ENCODE measurements at places on chromosomes 3 and 15.
A peak's percentile ranks its signal among the peaks of the same experiment; 100 is the strongest.

GRCh38 chr3:11514191-11514821 lies 129.4 kb downstream of the VGLL4 start:
- no peak for DNase-seq

DNA sequence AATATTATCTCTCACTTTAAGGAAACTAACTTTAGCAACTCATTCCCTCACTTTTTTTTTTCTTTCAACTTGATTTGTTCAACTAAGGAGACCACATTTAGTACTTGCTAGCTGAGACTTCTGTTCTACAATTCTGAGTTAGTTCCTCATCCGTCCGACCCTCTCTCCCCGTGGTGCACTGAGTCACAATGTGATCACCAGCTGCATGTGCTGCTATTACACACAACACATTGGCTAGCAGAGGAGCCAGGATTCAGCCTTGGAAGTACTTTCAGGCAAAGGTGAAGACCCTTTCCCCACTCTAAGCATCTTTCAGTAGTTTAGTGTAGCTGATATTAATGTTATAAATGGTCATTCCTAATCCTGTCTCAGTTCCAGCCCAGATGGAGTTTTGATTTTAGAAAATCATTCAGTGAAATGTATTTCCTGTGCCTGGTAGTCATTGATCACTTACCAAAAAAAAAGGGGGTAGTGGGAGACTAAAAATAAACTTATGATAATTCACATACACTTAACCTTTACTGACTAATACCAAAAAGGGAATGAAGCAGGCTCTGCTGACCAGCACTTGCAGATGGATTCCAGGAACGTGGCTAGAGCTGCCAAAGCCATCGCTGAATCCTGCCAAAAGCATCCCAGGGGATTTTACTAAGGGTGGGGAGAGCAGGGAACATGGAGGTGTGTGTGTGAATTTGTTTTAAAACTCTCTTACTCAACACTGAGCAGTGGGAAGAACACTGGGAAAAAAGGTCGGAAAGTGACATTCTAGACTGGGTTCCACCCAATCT lies 424.8 kb downstream of the LPP start:
- DNase-seq: no peak

GRCh38 chr3:46065294-46065705 lies 38.0 kb upstream of the XCR1 start:
- no peak for DNase-seq

DNA sequence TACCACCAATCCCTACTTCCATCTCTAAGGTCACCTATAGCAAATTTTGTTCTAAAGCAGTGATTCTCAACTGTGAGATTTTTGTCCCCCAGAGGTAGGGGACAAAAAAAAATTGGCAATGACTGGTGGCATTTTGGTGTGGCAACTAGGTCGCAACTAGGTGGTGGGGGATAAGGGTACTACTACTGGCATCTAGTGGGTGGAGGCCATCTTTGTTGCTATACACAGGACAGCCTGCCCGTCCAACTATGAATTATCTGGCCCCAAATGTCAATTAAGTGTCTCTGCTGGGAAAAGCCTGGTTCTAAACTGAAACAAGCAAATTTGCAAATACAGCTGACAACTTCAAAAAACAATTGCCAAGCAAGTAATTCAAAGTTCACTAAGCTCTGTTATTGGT lies 1.4 kb downstream of the MTMR10 start:
- DNase-seq: no peak

- no peak for DNase-seq
Measured at GRCh38 chr15:84699538-84700191, 16.3 kb downstream of the SEC11A start.

- no peak for DNase-seq
Measured at GRCh38 chr3:29763115-29763514, 482.2 kb downstream of the RBMS3 start.

- peak; percentile 71 for DNase-seq
Measured at GRCh38 chr15:90001062-90001682, at the start of gene ZNF710. Gene ZNF710, plus strand, starts transcription at chr15:90001324. Its CDS starts 65,814 bp downstream, at chr15:90067138.

DNA sequence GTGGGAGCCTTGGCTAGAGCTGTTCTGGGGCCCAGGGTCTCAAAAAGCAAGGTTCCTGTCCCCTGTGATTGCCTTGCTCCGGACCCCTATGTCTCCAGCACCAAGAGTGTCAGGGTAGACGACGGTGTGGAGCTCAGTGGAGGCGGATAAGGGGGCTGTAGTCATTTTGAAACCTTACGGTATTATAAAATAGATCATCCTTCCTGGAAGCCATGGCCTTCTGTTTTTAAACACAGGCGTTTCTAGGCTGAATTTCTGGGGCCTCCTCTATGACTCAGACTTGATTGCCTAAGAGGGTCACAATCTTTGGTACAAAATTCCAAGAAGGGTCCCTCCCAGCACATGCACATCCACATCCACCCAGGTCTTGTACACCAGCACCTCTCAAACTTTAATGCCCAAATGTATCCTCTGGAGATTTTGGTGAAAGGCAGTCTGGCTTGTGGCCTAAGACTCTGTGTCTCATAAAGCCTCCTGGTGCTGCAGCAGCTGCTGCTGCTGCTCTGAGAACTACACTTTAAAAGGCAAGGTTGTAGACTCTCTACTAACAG lies 70.5 kb upstream of the XCR1 start:
- no peak for DNase-seq

DNA sequence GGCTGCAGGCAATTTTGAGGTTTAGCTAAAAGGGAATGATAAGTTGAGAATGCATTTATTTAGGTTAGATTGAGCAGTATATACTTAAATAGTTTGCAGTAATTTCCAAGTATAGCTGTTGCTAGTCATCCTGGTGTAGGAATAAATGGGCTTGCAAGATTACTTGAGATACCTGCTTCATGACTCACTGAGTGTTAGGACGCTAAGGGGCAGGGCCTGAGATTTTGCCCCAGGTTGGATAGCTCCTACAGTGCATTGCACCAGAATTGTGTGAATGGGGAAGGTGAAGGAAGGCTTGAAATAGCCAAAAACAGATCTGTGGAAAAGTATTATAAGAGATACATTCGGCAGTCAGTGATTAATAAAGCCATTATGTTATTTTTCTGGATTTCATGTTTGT lies 72.8 kb downstream of the KCNH8 start:
- DNase-seq: no peak

GRCh38 chr3:48397767-48398681 lies 26.0 kb downstream of the FBXW12 start:
- no peak for DNase-seq

GRCh38 chr3:45599424-45599886 lies 4.9 kb downstream of the LIMD1 start:
- no peak for DNase-seq

- no peak for DNase-seq
Measured at GRCh38 chr3:172201870-172202236, 162.5 kb downstream of the FNDC3B start.

DNA sequence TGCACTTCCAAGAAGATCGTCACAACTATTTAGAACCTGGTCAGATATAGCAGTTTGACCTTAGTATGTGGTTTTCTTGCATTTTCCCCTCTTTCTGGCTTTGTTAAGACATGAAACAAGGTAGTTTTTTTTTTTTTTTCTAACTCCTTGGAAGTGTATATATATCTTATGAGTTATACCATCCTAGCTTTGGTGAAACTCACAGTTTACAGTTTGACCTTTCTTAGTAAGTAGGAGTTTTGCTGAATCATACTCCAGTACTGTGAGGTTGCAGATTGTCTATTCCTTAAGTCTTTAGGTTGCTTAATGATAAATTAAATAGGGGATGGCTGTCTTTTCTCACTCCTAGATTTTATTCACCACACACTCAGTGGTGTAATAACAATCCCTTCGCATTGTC lies 325.0 kb downstream of the RBMS3 start:
- no peak for DNase-seq

DNA sequence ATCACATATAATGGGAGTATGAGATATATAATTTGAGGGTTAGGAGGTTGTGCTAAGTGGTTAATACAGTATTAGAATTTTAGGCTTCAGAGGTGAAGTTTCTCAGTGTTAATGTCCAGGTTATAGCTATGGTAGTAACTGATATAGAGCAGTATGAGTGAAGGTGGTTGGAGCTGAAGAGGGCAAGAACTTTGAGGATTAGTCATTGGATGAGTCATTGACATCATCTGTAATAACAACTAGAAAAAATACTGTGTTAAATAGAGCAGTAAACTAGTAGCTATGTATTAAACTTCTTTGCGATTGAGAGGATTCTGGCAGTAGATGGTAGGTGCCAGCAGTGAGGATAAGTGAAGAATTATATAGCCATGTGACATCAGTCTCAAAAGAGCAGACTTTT lies 47.5 kb upstream of the EIF3J start:
- DNase-seq: no peak

- no peak for DNase-seq
Measured at GRCh38 chr3:150577855-150578254, 25.3 kb upstream of the SELENOT start.

- DNase-seq: no peak
Measured at GRCh38 chr3:150215616-150216015, 192.5 kb upstream of the TSC22D2 start.

DNA sequence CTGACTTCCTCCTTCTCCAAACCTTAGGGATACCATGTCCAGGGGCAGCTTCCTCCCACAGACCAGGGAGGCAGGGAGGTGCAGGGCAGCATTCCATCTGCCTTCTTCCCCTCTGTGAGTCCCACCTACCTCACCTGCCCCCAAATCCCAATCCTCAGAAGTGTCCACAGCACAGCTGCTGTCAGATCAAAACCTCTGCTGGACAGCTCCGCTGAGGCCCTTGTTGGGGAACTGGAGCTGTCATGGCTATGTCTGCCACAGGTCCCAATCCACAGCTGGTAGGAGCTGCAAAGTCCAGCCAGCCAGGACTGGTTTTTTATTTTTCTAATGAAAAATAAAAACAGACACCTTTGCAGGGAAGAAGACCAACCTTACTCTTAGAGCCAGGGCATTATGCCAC lies 40.7 kb upstream of the TBC1D21 start:
- DNase-seq: no peak

- DNase-seq: no peak
Measured at GRCh38 chr15:41161336-41161735, 45.3 kb upstream of the INO80 start.

DNA sequence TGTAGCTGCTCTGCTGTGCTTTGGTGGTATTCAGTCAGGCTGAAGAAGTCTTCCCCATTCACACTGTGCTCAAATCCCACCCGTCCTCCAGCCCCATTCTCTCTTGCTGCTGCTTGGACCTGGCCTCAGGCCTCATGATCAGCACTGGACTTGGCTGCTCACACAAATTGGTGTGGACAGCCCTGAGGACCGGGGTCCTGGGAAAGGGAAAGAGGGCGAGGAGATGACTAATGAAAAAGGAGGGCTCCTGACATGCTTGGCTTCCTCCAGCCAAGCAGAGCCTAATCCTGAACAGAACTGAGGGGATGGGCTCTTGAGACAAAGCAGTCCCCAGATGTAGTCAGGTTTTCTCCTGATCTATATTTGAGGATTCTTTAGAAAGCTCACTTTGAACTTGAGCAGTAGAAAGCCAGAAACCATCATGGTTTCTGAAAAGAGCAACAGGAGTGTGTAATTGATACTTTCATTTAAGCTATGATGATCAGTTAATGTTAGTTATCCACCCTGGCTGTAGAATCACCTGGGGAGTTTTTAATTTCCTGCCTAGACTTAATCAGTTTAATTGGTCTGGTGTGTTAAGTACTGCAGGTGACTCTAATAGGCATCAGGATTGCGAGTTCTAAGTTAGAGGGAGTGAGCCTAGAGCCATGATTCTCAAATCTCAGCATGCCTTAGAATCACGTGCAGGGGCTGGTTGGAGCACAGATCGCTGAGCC lies 79.4 kb upstream of the THBS1 start:
- no peak for DNase-seq

DNA sequence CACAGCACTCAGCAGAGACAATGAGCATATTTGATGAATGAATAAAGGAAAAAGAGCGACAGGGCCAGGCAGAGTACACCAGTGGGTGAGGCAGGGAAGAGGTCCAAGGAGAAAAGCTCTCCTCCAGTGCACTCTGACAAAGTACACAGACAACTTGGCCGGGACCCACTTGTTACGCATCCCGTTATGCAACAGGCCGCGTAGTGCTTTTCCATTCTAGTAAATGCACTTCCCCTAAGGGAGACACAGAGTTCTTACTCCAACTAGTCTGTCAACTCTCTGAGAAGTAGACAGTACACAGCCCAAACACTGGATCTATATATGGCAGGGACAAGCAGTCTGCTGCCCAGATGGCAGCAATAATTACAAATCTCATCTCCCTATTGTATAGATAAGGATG lies 18.5 kb downstream of the LARP6 start:
- DNase-seq: no peak

DNA sequence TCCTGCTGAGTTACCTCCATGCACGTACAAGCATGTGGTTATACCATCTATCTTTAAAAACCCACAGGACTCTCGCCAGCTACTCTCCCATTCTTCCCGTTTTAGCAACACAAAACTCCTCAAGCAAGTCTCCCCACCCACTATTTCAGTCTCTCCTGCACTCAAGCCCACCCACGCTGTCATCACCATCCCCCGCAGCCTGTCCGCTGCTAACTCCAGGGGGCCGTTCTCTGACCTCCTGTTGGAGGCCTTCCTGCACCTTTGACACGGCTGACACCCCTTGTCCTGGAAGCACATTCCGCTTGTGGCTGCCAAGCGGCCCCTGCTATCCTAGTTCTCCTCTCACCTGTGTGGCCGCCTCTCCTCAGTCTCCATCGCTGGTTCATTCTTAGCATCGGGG lies 7.5 kb upstream of the PCSK6 start:
- no peak for DNase-seq

DNA sequence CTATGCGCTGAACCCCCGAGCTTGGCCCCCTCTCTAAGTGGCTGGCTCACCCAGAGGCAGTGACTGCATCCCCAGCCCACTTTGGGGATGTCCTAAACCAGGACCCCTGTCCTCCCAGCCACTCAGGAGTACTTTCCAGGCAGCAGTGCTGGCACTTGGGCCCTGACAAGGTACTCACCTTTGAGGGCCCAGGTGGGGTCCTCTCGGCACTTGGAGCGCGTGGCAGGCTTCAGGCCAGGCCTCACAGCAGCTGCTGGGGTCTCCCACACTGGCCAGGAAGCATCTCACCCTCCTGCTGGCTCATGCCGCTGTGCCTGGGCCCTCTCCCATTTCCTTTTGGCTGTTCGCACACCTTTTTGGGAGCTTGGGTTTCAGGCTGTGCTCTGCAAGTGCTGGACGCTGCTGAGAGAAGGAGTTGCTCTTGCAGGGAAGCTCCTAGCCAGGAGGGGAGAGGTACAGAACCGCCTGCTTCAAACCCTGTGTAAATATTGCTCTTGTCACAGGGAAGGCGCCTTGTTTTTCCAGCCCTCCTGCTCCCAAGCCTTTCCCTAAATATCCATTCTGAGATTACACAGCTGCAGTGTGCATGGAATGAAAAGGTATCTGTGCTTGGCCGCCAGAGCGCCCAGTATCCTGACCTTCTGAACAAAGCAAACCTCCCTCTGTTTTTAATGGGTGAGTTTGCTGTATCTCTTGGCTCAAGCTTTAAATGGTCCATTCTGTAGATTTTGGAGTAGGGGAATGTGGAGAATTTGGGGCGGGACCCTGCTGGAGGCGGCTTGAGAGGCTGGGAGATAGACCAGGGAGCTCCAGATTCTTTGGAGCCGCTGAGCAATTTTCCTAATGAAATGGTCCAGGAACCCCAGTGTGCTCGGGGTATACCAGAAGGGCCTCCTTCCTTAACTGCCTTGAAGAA lies 45.6 kb downstream of the DNASE1L3 start:
- DNase-seq: no peak

GRCh38 chr3:134267996-134268395 lies 17.3 kb upstream of the RYK start:
- no peak for DNase-seq

- DNase-seq: no peak
Measured at GRCh38 chr15:65115086-65115485, at the start of gene UBAP1L. Gene UBAP1L, minus strand, starts transcription at chr15:65115200. Its CDS starts 8,985 bp downstream, at chr15:65106215.

Data from HAP-1 (cell line).